Stimulated activated CD4-positive, alpha-beta T cell treated with anti-CD3 and anti-CD28 coated beads, Interleukin-12 subunit alpha, Interleukin-12 subunit beta, amount 100 ng/mL, for 24 hours (primary cell): ENCODE measurements at places on chromosomes 5 and 9.

GRCh38 chr9:112445196-112445595 is 41.4 kb upstream of the KIAA1958 start:
- no peak for DNase-seq

- no peak for DNase-seq
These were observed 64.0 kb downstream of the SFXN1 start for GRCh38 chr5:175542232-175542965.

- no peak for DNase-seq
These were observed 373.8 kb downstream of the NDUFS4 start for GRCh38 chr5:53934151-53934820.

GRCh38 chr5:78747055-78747454 is 98.5 kb upstream of the LHFPL2 start:
- DNase-seq = no peak

DNA sequence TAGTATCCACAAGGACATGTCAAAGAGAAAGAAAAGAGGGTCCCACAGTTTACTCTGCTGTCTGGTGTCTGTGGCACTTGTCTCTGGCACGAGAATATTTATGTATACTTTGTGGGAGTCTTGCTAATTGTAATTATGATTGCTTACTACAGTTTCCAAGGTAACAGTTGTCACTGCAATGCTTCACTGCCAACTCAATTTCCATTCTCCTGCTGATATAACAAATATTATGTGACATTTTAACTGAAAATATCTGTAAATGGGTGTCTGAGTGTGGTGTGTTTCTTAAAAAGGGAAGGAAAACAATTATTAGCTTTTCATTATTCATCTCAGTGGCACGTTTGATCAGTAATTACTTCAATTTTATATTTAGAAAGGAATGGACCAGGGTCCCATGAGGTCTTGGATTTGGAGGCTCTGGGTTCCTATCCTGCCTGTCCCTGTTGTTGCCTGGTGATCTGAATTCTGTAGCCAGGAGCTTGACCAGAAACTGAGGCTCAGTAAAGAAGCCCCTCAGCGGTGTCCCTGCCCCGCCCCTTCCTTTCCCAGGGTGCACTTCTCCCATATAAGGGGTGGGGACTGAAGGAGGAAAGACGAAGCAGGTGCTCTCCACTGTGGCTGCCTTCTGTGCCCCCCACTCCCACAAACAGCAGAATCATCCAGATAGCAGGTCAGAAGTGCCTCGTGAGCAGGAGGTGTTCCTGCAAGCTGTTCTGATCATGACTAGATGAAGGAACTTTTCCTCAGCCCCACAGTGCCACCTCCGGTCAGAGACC is 137.3 kb upstream of the KIF2A start:
- DNase-seq = no peak

GRCh38 chr5:1021136-1021968 is 12.8 kb downstream of the NKD2 start:
- DNase-seq = no peak

- DNase-seq = no peak
These were observed 579.2 kb upstream of the ZNF462 start for GRCh38 chr9:106283769-106284168.

DNA sequence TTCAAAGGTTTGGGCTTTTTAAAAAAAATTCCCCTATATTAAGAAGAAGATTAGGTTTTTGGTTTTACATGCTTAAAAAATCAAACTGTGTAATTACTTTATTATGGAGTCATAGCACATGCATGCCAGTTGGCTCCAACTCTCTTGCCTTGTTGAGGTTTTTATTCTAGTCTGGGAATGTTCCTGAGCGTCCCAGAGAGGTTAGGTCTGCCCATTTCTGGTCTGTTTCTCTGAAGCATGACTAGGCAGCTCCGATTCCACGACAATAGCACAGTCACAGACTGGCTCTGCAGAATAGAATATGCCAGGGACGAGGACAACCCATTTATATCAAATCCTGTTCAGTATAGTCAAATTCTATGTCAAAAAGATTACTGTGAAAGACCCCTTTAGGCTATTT is 217.0 kb downstream of the PCSK5 start:
- DNase-seq = no peak

GRCh38 chr9:129762985-129763926 is 10.4 kb upstream of the PTGES start:
- DNase-seq = no peak

- no peak for DNase-seq
These were observed 312.1 kb upstream of the CDH18 start for GRCh38 chr5:20300110-20300509.

- no peak for DNase-seq
These were observed 603 bp downstream of the PPIP5K2 start for GRCh38 chr5:103120607-103121200.

- no peak for DNase-seq
These were observed 310.6 kb upstream of the EDIL3 start for GRCh38 chr5:84695330-84695729.

DNA sequence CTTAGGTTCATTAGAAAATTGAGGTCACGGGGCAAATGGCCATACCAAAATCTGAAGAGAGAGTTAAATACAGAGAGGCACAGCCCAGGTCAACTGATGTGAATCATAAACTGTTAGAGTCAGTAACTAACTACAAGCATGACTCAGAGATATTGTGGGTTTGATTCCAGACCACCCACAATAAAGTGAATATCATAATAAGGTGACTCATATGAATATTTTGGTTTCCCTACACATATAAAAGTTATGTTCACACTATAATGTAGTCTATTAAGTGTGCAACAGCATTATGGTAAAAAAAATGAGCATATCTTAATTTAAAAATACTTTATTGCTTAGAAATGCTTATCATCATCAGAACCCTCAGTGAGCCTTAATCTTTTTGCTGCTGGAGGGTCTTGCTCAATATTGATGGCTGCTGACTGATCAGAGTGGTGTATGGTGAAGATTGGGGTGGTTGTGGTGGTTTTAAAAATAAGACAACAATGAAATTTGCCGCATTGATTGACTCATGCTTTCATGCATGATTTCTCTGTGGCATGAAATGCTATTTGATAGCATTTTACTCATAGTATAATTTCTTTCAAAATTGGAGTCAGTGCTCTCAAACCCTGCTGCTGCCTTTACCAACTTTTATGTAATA is 53.1 kb upstream of the EDIL3 start:
- no peak for DNase-seq
